ENCODE measurements at places on chromosomes 6 and 20.

DNA sequence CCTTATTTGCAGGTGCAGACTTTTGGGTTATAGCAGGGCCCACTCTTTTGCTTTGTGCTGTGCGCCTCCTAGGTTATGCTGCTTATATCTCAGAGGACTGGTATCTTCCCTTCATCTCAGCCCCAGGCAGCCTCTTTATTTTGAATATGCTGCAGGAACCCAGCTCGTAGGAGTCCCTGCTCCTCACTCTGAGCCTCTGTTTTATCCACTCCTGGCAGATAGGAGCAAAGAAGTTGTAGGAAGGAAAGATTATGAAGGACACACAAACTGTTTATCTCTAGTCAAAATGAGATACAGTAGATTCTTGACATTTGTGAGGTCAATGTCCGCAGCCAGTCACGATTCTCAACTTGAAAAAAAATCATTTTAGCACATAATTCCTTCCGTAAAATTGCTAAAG, 15.6 kb downstream of the L3MBTL3 start:
- DNase-seq, result no peak

DNA sequence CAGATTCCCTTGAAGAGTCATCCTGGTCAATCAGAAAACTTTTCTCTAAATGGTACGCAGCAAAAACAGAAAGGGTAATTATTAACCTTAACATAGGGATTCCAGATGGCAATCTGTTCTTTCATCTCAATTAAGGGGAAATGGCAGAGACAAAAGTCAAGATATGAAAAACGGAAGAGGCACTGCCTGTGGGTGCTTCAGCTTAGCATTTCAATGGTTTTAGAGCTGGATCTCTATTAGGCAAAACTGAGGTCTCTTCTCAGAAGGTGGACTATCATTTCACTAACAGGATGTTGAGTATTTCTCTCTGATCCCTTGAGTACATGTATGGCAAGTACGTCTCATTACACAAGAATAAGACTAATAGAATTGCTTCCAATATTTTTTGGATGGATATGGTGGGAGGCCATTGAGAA, 296.9 kb downstream of the HIVEP2 start:
- DNase-seq, result peak; percentile 27

DNA sequence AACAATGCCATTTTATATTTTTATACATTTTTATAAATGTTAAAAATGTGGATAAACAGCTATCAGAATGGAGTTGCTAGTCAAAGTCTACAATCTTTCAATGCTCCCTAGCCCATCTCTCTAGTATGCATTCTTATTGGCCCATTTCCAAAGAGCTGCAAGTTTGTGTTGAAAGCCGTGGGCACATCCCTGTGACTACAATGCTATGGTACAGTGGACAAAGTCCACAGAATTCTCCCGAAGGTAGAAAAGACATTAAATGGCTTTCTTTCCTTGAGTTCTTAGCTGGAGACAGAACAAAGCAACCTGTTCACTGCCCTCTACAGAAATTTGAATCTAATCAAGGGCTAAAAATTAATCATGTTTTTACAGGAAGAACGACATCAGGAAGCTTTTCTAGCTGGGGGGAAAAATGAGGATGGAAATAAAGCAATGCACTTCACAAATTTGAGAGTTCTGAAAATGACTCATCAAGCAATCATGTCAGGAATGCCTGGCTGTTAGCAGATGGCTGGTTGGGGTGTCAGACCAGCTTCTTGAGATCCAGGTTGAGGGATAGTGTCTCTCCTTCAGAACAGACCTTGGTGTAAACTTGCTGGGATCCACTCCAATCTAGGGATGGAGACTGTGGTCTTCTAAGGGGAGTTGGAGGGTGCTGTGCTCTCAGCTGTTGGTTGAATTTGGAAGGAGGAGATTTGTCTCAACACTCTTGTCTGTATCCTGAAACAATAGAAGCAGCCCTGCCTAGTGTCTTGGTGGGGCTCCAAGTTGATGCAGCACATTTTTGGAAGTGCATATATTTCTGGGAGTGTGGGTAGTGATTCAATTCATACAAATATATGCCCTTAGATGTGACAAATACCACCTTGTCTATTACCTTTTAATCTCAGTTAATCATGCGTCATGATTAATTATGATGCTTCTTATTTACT, 143.4 kb upstream of the PHACTR1 start:
- DNase-seq, result peak; percentile 95

GRCh38 chr6:133551847-133552341, 310.7 kb downstream of the EYA4 start:
- DNase-seq, result peak; percentile 73

DNA sequence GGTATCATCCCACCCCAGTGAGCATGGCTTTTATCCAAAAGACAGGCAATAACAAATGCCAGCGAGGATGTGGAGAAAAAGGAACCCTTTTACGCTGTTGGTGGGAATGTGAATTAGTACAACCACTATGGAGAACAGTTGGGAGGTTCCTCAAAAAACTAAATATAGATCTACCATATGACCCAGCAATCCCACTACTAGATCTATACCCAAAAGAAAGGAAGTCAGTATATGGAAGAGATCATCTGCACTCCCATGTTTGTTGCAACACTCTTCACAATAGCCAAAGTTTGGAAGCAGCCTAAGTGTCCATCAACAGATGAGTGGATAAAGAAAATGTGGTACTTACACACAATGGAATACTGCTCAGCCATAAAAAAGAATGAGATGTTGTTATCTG, 5.9 kb upstream of the KIAA1755 start:
- no peak for DNase-seq

- DNase-seq, result no peak
Observed at GRCh38 chr20:34049897-34050695, 56.4 kb downstream of the RALY start.

DNA sequence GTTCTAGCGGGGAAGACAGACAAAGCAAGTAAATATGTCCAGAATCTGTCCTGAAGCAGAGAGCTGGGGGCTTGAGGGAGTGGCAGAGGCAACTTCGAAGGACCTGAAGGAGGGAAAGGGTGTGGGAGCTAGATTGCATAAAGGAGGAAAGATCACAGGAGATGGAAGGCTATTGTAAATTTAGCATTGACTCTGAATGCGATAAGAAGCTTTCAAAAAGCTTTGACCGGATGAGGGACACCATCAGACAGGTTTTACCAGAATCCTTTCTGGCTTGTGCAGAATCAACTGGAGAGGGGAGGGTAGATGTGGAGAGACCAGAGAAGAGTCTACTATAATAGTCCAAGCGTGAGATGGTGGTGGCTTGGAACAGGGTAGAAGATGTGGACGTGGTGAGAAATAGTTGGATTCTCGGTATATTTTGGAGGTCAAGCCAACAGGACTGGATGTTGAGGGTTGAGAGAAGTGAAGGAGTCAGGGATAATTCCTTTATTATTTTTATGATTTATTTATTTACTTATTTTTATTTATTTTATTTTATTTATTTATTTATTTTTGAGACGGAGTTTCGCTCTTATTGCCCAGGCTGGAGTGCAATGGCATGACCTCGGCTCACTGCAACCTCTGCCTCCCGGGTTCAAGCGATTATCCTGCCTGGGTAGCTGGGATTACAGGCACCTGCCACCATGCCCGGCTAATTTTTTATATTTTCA, 19.9 kb upstream of the RIPOR3 start:
- DNase-seq, result no peak

DNA sequence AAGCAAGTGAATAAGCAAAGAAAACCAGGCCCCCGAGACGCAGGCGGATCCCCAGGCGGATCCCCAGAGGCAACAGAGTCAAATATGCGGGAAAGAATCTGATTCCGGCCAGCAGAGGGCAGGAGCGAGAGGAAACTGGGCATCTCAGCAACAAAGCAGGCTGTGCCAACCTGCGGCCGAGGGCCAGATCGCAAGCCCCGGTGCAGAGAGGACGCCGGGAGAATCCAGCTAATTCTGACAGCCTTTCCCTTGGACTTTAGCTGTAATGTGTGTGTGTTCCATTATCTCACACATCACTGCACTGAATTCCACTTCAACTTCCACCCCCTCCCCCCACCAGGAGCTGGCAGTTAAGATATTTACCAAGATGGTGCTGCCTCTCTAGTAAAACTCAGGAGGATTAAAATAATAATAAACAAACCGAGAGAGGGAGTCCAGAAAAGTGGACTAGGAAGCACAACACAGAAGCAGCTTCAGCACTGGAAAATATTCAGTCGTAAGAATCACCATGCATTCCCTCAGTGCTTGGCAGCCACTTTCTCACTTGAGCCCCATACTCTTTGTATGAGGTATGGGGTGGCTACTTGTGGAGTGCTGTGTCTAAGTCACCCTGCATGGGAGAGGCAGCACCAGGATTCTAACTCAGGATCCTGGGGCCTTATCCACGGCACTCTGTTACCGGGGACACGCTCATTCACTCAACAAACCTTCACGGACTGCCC, 66.2 kb upstream of the SNX9 start:
- DNase-seq, result peak; percentile 92

- DNase-seq, result no peak
Observed at GRCh38 chr6:140641412-140641811, 1267.0 kb upstream of the CITED2 start.

- peak; percentile 30 for DNase-seq
Observed at GRCh38 chr6:126374372-126374771, 34.5 kb downstream of the CENPW start.

GRCh38 chr6:107061125-107062020, 33.4 kb downstream of the MTRES1 start:
- DNase-seq, result no peak

- no peak for DNase-seq
Observed at GRCh38 chr6:118514689-118515088, 33.4 kb upstream of the PLN start.

GRCh38 chr6:154319231-154319858, 37.3 kb downstream of the IPCEF1 start:
- DNase-seq, result peak; percentile 79

DNA sequence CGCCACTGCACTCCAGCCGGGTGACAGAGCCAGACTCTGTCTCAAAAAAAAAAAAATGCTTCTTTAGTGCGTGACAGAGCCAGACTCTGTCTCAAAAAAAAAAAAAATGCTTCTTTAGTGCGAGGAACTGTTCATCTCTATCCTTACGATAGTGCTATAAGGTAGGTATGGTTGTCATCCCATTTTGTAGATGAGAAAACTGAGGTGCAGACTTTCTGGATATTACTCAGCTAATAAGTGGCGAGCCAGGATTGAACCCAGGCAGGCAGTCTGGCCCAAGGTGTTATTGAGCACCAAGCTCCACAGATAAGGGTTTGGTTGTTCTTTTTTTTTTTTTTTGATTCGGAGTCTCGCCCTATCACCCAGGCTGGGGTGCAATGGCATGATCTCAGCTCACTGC, 11.9 kb downstream of the MEA1 start:
- DNase-seq, result no peak

DNA sequence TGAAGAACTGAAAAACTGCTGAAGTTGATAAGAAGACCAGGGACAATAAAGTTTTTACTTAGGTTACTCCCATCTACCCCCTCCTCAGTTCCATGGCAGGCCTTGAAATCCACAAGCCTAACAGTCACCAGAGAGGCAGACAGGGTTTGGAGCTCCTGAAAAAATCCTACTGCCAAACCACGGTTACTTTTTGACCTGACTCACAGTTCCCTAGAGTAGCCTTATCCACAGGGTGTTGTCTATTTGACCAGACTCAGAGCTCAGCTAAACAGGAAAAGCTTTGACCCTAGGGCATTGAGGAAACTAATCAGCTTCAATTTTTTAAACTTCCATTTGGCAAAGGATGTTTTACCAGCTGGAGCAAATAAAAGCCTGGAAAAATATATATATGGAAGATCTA, 257.7 kb upstream of the NT5E start:
- no peak for DNase-seq

- DNase-seq, result peak; percentile 95
Observed at GRCh38 chr20:34907616-34908469, 31.4 kb downstream of the ACSS2 start.

DNA sequence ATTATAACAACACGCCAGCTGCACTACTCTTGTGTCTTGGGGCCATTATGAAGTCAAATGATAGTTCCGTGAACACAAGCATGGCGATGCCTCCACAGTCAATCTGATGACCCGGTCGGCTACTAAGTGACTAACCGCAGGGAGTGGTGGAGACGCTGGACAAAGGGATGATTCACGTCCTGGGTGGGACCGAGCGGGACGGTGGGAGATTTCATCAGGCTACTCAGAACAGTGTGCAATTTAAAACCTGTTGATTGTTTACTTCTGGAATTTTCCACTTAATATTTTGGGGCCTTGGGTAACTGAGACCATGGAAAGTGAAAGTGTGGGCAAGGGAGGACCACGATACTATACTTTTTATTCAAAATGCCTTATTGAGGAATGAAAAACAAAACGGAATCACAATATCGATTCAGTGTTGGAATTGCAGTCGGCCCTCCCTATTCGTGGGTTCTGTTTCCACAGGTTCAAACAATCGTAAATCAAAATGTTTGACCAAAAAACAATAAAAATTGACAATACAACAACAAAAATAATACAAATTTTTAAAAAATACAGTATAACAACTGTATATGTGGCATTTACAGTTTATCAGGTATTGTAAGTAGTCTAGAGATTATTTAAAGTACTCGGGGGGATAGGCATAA, 66.5 kb downstream of the MYLK4 start:
- peak; percentile 23 for DNase-seq
